Activated CD8-positive, alpha-beta memory T cell treated with anti-CD3 and anti-CD28 coated beads for 1 hour (primary cell): ENCODE measurements at places on chromosomes 6 and 20.
A peak's percentile ranks its signal among the peaks of the same experiment; 100 is the strongest.

DNA sequence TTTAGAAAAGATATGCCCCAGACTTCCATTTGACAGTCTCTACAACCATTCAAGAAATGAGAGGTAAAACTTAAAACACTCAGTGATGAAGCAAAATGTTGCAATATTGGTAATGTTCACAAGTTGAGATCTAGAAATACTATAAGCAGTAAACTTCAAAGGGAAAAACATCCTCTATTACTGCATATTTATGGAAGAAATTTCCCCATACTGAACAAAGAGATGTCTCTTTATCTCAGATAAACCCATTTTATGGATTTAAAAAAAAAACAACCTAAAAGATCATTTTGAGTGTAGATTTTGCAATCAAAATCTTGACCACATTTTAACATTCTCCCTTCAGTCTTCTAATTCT lies 177.8 kb upstream of the TAB2 start:
- DNase-seq = no peak

- no peak for DNase-seq
These were observed 43.3 kb downstream of the DUSP22 start for GRCh38 chr6:335572-335971.

DNA sequence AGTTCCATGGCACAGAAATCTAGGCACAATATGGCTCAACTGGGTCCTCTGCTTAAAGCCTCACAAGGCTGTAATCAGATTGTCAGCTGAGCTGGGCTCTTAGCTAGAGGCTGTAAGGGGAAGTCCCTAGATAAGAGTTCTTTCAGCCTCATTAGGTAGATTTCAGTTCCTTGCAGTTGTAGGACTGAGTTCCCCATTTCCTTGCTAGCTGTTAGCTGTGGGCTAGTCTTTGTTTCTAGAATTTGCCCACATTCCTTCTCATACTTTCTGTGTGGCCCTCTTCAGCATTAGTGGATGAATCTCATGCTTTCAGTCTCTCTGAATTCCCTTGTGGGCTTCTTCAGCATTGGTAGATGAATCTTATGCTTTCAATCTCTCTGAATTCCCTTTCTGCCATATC lies 71.0 kb upstream of the MRAP2 start:
- DNase-seq = no peak

DNA sequence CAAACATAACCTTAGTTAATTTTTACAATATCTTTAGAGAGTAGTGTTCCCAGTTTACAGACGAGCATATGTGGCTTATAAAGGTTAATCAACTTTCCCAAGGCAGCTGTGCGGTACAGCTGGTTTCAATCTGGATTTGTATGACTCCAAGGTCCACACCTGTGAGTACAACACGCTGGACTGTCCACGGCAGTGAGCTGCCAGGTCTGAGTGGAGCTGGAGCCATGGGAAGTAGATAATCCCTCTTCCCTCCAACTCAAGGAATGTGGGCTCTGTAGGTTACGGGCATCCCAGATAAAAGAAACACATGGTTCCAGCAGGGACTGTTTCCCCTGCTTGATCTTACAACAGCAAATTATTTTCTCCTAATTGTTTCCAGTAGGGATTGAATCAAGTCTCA lies 102.2 kb downstream of the SOD2 start:
- DNase-seq = no peak

DNA sequence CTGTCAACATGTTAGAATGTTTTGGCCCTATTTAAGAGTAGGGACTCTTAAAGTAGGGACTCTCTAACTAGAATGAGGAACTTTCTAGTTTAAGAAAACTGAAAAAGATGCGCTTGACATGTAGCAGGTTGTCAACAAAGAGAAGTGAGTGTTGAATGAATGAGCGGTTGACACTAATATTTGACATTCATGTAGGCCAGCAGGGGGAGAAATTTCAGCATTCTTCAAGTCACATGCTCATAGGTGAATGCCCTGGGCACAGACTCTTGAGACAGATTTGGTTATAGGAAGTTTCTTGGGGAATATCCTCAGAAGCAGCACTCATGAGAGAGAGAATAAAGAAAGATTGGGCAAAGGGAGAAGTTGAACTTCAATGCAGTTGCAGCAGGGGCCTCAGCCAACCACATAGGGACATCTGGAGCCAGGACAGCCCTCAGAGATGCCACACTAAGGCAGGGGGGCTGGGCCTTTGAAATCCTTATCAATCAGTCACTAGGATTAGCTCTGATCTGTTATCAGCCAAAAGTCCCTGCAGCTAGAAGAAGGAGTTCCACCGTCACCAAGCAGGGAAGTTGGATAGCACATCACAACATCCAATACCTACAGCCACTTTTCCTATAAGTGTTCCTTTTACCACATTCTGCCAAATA lies 145.1 kb upstream of the FKBP1C start:
- DNase-seq = no peak

DNA sequence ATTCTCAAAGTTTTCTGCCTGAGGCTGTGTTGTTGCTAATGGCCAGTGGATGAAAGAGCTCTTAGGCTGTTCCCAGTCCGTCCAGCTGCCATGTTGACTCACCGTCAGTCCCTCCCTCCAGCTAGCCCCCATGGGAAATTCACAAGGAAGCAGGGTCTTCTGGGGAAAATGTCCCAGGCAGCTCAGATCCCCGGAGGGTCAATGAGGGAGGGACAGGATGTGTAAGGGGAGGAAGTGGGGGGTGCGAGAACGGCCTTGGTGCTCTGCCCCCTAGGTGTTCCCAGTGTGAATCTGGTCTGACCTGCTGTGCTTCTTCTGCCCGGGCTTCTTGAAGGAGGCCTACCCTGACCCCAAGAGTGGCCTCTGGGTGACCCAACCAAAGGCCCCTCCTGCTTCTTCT lies 65.9 kb downstream of the CEBPB start:
- no peak for DNase-seq

DNA sequence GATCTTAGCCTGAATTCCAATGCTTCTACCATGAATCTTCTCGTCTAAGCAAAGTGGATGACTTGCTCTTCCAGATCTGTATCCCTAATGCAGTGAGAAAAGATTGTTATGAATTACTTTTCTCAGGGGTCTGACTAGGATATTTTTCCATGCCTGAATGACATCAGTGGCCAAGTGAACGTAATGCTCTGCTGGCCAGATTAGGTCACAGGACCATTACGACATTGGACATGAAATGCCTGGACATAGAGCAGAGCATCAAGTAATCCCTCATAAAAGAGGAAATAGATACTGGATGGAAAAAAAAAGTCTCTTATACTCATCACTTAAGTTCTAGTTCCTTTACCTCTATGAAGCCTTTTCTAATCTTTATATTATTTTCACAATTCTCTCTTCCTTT lies 12.1 kb upstream of the THEMIS start:
- no peak for DNase-seq

GRCh38 chr6:65938000-65938399 lies 231.0 kb upstream of the EYS start:
- no peak for DNase-seq

- no peak for DNase-seq
These were observed 572.0 kb downstream of the KIF16B start for GRCh38 chr20:16001286-16001685.

DNA sequence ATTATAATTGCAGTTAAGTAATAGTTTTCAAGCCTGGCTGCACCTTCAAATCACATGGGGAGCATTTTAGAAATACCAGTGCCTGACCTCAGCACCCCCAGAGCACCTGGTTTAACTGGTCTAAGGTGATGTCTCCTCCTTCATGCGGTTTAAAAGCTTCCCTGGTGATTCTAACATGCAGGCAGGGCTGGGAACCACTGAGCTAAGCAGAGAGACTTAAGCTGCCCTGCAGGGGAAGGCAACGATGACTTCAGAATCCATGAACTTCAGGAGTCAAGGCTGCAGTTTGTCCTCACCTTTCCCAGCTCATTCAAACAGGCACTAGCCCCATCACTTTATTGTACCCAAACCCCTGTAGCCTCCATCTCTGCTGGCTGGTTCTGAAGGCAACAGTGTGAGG lies 6.1 kb upstream of the DTNBP1 start:
- DNase-seq = no peak

- DNase-seq = peak; percentile 25
These were observed 32.5 kb downstream of the PRR18 start for GRCh38 chr6:166275714-166276166.

- no peak for DNase-seq
These were observed 13.4 kb upstream of the MYO6 start for GRCh38 chr6:75735491-75736186.

GRCh38 chr20:14414560-14414959 lies 77.1 kb upstream of the FLRT3 start:
- no peak for DNase-seq

DNA sequence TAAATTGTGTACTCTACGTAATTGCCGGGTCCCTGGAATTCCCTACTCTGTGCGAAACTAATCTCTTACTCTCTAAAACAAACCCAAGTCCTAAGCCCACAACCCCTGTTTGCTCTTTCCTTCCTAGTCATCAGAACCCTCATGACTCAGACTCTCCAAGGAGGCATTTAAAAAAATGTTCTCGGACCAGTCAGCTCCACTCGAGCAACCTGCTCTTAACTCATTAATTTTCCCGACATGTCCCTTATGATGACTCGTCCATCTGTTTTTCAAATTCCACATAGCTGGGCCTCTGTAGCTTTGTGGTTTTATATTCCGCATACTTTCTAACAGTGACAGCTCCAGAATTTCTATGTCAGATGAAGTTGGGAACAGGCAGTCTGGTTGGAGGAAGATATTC lies 2.6 kb upstream of the MUC22 start:
- no peak for DNase-seq

DNA sequence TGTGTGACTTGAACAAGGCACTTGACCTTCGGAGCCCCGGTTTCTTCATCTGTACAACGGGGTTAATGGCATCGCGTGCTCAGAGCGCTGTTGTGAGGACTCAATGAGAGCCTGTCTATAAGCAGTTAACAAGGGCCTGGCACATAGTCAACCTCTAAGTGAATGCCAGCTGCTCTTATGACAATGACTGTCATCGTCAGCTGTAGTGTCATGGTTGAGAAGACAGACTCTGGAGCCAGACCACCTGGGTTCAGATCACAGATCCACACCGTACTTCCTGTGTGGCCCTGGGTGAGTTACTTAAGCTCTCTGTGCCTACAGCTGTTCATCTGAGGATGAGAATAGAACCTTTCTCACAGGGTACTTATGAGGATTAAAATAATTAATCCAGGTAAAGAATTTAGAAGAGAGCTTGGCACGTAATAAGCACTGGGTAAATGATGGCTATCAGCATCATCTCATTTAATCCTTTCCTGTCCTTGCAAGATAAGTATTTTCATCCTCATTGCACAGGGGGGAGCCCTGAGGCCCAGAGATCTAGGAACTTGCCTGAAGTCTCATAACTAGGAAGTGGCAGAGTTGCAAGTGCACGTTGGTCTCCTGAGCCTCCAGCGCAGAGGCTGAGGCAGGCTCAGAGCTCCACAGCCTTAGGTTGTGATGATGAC lies 105.3 kb downstream of the EYA2 start:
- DNase-seq = no peak

GRCh38 chr6:106005013-106005412 lies 81.1 kb upstream of the PRDM1 start:
- no peak for DNase-seq

DNA sequence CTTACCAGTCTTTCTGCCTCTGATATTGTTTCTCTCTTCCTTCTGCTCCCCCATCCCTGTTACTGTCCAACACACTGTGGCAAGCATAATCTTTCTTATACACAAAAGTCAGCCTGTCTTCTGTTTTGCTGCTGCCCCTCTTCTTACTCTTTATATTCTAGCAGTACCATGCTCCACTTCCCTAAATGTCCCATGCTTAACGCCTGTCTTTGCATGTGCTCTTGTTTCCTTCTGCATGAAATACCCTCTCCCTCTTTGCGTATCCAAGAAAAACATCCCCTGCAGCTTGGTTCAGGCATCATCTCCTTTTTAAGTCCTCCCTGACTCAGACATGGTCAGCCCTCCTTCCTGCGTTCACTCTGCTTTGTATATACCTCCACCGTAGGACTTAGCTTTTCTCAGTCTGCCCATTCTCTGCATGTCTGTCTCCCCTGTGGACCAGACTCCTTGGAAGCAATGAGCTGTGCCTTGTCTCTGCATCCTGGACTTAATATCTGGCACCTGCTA lies 103.9 kb downstream of the CTNNBL1 start:
- DNase-seq = no peak

DNA sequence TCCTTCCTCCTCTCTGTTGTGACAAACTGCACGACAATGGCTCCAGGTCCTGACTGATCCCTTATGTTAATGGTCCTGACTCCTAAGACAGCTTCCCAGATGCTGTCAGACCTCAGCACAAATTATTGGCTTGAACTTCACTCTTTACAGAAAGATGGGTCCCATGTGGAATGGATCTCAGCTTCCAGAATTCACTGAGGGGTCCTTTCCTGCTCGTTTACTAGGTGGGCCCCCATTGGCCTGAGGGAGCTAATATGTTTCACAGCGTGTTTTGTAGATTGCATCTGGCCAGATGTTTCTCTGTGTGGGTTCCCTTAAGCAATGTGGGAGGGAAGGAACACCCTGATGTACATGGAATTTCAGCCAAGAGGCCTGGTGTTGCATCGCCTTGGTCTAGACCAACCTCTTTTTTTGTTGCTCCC lies 826.6 kb downstream of the MAFB start:
- no peak for DNase-seq

DNA sequence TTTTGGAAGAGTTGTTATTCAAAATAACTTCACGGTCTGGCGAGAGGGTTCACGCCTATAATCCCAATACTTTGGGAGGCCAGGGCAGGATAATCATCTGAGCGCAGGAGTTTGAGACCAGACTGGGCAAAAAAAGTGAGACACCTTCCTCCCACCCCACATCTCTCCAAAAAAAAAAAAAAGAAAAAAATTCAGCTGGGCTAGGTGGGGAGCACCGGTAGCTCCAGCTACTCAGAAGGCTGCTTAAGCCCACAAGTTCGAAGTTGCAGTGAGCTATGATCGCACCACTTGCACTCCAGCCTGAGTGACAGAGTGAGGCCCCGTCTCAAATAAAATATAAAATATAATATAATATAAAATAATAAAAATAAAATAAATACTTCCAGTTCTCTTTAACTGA lies 10.4 kb downstream of the OR2B2 start:
- no peak for DNase-seq

DNA sequence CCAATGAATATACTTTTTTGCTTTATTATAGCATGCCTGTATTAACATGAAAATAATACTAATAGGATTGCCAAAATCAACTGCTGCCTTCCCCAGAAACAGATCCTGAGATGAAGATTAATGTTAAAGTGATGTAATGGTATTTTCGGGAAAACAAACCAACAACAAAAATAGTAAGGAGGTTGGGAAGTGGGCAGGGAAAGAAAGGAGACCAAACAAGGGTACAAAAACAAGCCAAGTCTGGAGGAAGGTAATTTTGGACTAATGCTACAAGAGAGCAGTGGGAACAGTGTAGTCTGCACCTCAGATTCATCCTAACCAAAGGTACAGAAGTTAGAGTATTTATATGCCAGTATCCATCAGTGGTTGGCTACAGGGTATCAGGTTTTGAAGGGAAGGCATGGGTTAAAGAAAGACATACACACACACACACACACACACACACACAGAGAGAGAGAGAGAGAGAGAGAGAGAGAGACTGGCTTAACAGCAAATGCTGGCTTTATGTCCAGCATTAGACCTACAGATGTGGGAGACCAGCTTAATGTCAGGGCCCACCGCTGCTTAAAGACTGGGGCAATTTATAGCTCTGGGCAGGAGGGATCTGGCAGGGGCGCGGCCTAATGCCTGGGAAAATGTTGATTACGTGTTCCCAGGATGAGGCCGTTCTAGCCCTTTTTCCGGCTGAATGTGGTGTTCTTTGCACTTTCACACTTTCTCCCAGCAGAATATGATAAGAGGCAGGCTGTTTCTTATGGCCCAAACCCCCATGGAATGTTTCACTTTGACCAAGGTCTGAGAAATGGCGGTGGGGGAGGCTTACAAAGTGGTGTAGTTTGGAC lies 3.8 kb upstream of the SLC17A1 start:
- no peak for DNase-seq

- DNase-seq = no peak
These were observed 109.8 kb downstream of the RFX6 start for GRCh38 chr6:116986819-116987218.
